ENCODE measurements at places on chromosomes 4 and X. TPM values are rescaled to one million over a fixed set of nuclear protein-coding genes. Genes with fewer than 3 reads are reported as not detected.

The TMEM187 gene
- 8.6 TPM for total RNA-seq

The SLC10A4 gene
- total RNA-seq = 0.17 TPM

The CFI gene
- total RNA-seq = not detected

The MAGEB10 gene
- total RNA-seq = not detected

The PGM2 gene
- 44.2 TPM for total RNA-seq

The FATE1 gene
- total RNA-seq = not detected

The FDCSP gene
- total RNA-seq = not detected

The NUDT6 gene
- total RNA-seq = 9.6 TPM

DNA sequence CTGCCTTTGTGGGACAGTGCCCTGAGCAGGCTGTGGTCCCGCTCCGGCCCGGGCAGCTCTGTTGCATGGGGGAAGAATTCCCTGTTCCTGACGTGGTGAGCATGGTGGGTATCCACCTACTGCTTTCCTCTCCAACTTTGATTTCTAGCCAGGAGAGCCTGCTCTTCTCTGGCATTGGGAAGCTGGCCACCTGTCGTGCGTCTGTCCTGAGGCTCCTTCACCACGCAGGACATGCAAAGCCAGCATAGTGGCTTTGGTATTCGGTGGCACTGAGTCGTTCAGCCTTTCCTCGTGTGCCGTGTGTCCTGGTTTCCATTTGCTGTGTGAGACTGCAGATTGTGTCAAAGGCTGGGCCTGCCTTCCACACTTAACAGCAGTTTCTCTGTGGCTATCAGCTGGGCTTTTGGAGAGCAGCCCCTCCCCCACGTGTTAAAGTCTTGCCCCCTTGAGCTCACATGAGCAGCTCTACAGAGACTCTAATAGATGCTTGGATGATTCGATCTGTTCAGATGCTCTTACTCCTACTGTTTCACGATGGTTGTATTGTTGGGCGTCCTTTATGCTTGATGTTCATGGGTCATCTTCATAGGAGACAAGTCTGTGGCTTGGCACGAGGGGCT is 46.3 kb upstream of the CLCN4 start:
- DNase-seq = no peak

DNA sequence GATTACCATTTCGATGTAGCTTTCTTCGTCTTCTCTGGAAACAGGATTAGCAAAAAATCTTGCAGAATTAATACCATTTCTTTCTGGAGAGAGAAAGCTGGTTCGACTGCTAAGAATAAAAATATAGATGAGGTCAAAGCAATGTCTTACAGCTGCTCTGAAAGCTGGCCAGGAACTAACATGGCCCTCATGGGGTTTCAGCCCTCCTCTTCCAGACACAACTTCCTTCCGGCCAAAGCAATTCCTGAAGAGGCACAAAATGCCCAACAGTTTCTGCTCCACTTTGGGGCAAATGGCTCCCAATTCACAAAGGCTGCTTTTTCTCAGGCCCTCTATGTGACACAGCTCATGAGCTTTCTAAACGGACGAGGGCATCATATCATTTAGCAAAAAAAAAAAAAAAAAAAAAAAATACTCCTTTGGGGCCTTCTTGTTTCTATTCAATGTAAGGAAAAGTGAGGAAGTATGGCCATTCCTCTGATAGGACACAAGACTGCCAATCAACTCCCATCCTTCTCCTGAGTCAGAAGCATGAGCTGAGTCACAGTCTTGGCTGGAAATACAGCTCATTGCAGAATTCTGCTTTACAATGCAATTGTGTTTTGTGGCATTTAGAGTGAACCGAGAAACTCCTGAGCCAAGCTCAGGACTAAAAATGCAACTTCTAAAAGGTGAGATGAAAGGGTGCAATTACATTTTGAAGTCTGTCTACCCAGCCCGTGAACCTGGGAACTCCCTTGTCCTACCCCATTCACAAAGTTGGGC is 42.7 kb upstream of the CTAG2 start:
- DNase-seq = no peak

DNA sequence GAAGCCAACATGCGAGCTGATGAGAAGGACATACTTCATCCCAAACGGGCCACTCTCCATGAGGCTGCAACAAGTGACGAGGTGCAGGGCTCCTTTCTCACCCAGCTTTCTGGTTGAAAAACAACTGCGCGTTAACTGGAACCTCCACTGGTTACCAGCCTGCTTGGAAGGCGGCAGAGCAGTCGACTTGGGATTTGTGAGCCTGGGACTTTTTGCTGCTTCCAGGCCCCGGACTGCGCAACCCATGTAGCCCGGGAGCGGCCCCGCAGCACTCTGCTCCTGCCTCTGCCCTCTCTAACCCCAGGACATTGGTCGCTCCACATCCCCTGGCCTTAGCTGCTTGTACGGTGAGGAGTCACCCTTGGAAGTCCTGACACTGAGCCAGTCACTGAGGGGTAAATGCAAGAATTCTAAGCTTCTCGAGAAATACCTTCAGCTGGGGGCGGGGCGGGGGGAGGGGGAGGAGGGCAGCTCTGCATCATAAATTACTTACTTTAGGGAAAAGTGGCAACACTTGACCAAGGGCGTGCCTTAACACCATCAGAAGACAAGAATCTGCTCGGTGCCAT is 72.7 kb downstream of the MTMR1 start:
- DNase-seq = no peak

DNA sequence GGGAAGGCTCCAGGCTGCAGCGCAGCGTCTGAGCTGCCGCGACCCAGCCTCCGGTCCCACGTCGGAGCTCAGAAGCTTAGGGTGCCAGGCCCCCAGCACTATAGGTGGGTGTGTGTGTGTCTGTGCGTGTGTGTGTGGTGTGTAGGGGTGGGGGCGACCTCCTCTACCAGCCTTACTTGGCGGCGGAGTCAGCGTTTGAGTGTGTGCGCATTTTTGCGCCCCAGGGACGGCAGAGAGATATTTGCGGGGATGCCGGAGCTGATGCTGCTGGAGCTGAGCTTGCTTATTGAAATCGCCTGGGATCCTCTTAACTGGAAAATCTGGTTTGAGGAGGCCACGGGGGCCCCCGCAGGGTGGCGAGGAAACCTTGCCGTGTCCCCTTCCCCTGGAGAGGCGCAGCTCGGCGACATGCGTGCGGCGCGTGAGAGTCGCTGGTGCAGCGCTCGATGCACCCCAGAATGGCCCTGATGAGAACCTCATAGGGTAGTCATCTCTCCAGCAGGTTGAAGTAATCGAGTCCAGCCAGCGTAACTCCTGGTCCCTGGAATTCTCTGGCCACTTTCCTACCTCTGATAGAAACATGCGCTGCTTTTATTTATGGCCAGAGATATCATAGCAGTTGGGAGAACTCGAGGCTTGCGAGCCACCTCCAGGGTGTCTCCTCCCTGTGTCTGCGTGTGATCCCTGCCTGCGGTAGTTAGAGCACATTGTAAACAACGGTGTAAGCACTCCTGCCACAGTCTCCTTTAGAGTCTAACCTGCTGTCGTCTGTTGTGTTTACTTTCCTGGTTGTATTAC is 2.7 kb downstream of the ADGRL3 start:
- no peak for DNase-seq

- no peak for DNase-seq
Measured at GRCh38 chr4:174794543-174795094, 34.4 kb downstream of the GLRA3 start.

DNA sequence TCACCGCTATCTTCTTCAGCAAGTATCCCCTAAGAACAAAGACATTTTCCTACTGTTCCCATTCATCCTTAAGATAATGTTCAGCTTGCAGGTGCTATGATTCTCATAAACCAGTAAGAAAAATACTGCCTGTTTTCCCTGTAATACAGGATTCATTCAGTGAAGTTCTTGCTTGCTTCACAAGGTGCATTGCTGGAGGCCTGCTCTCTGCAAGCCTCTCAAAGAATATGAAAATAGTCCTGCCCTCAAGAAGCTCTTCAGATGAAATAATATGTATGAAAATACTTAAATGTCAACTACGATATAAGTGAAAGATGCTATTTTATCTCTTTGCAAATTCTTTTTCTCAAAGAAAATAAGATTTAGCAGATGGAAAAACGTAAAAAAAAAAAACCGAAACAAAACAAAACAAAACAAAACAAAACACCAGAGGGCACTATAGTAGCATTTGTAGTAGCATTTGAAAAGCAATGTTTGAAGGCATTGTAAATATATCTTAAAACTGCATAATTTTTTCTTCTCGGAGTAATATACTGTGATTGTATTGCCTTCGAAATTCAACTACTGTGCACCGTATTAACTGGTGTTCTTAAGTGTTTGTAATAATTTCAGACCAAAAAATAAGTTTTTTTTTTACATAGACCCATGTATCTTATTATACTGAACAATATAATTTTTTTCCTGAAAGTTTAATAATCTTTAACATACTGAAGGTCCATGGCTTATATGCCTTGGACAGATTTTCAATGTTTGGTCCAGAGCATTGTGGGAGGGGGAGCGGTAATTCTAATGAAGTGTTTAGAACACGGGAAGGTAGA is 26.0 kb downstream of the ADH4 start:
- no peak for DNase-seq

- no peak for DNase-seq
Measured at GRCh38 chr4:107018344-107018735, 17.8 kb downstream of the DKK2 start.

GRCh38 chr4:127748957-127749356 is 18.8 kb downstream of the SLC25A31 start:
- no peak for DNase-seq

GRCh38 chr4:120733968-120734367 is 188.6 kb downstream of the PRDM5 start:
- no peak for DNase-seq

DNA sequence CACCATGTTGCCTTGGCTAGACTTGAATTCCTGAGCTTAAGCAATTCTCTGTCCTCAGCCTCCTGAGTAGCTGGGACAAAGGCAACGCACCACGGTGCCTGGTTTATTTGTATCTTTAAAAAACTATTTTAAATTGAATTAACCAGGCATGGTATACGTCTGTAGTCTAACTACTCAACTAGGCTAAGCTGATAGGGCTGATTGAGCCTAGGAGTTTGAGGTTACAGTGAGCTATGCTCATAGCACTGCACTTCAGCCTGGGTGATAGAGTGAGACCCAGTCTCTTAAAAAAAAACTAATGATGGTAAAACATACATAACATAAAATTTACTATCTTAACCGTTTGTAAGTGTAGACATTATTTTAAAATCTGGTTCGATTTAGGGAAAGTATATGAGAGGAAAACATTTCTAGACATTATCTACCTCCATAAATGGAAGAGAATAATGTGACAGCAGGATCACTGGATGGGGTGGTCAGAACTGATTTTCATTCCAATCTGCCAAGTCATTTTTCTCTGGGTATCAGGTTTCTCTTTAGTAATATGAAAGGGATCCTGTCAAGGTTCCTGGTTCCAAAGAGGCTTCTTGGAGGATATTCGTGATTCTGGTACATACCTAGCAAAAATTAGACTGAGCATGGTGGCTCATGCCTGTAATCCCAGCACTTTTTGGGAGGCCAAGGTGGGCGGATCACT is 8.7 kb upstream of the ITGB1BP2 start:
- no peak for DNase-seq
